NCI-H1417 treated with DMSO at 0.1 percent for 48 hours (cell line): ENCODE measurements at places on chromosomes 7 and 10.

DNA sequence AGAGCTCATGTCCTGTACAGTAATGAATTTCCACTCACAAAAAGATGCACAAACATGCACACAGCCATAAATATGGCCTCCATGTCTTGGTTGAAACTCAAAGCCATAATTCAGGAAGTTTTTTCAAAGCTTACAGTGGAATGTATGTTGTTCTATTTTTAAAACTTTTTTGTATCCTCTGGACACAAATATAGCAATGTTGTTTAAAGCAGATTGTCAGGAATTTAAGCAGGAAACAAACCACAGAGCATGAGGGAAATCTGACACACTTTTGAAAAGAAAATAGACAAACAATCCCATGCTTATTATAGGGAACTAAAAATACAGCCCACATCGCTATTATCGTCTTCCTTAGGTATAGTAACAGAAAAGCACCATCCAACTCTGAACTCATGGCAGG lies 21.5 kb downstream of the LRRN3 start:
- no peak for DNase-seq

GRCh38 chr10:112790921-112791320 lies 159.1 kb upstream of the TCF7L2 start:
- DNase-seq: no peak

GRCh38 chr7:93902777-93903423 lies 3.5 kb upstream of the GNGT1 start:
- DNase-seq: peak; percentile 10

- DNase-seq: no peak
Measured at GRCh38 chr7:72183835-72184234, 228.3 kb downstream of the CALN1 start.

- no peak for DNase-seq
Measured at GRCh38 chr7:3064067-3064466, 20.4 kb upstream of the CARD11 start.

DNA sequence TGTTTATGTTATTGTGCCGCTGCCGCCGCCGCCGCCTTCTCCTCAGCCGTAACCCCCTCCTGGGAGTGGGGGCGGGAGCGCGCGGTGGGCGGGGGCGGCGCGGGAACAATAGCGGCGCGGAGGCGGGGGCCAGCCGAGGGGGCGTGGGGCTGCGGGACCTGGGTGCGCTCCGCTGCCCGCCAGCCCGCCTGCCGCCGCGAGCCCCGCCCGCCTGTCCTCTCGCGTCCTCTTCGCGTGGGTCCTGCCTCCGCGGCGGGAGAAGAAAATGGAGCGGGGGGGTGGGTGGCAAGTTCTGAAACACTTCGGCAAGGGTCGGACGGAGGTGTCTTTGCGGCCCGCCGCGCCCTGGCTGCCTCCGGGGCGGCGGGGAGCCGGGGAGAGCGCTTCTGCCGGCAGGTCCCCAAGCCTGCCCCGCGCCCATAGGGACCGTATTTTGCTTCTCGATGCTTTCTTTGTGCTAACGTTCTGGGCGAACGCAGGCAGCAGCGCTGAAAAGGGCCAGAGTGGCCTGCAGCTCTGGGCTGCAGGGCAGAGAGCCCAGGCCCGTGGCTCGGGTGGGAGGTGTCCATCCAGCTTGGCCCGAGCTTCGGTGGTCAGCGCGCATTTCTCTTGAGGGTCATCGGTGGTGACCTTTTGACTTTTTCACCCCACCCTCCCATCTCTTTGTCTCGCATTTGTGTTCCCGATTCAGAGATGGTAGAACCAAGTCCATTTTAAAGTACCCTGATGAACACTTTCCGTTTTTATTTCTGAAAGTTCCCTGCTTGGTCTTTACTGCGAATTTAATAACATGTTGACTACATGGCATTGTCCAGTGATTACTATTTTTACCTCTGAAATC lies 613 bp downstream of the MAPK8 start:
- DNase-seq: no peak

- DNase-seq: peak; percentile 17
Measured at GRCh38 chr10:91389636-91390512, 20.3 kb upstream of the HECTD2 start.

DNA sequence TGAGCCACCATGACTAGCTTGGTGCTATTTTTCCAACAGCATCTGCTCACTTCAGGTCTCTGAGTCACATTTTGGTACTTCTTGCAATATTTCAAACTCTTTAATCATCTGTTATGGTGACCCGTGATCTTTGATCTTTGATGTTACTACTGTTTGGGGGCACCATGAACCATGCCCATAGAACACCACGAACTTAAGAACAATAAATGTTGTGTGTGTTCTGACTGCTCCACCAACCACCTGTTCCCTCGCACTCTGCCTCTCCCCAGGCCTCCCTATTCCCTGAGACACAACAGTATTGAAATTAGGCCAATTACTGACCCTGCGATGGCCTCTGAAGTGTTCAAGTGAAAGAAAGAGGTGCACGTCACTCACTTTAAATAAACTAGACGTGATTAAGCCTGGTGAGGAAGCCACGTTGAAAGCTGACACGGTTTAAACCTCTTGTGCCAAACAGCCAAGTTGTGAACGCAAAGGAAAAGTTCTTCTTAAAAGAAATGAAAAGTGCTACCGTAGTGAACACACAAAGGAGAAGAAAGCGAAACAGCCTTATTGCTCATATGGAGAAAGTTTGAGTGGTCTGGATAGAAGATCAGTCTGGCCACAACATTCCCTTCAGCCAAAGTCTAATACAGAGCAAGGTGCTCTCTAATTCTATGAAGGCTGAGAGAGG lies 27.2 kb upstream of the ATP6V0A4 start:
- no peak for DNase-seq

DNA sequence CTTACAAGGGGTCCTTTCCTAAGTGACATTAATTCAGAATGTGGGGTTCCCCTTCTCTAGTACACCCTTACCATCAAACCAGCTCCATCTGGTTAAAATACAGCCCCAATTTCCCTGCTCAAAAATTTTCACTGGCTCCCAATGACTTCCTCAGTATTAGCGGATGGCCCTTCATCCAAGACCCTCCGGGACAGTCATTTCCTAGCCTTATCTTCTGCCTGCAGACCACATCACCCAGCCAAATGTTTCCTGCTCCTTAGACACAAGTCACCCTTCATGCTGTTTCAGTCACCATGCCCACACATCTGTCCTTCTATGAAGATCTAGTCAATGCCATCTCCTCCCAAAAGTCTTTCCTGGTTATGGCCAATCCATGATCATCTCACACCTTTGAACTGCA lies 45.2 kb downstream of the PARD3 start:
- no peak for DNase-seq
